ENCODE measurements at places on chromosomes 11 and 22. TPM values are rescaled to one million over a fixed set of nuclear protein-coding genes. Genes with fewer than 3 reads are reported as not detected.

The TMEM121B gene
- 1.7 TPM for total RNA-seq

The FJX1 gene
- 1.2 TPM for total RNA-seq

DNA sequence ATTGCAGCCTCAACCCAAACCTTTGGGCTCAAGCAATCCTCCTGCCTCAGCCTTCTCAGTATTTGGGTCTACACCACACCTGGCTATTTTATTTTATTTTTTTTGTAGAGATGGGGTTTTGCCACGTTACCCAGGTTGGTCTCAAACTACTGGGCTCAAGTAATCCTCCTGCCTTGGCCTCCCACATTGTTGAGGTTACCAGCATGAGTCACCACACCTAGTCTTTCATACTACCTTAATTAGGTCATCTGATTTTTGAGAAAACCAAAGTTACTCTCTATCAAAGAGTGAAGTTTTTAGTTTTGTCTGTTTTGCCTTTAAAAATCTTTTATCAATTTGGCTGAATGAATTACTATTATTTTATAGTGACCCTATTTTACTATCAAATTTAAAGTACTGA is 335.6 kb upstream of the LRRC4C start:
- no peak for DNase-seq

- no peak for DNase-seq
These were observed 174.1 kb downstream of the CSNK2A3 start for GRCh38 chr11:11178671-11179638.

GRCh38 chr11:45945397-45945999 is 23.0 kb downstream of the LARGE2 start:
- DNase-seq: no peak

DNA sequence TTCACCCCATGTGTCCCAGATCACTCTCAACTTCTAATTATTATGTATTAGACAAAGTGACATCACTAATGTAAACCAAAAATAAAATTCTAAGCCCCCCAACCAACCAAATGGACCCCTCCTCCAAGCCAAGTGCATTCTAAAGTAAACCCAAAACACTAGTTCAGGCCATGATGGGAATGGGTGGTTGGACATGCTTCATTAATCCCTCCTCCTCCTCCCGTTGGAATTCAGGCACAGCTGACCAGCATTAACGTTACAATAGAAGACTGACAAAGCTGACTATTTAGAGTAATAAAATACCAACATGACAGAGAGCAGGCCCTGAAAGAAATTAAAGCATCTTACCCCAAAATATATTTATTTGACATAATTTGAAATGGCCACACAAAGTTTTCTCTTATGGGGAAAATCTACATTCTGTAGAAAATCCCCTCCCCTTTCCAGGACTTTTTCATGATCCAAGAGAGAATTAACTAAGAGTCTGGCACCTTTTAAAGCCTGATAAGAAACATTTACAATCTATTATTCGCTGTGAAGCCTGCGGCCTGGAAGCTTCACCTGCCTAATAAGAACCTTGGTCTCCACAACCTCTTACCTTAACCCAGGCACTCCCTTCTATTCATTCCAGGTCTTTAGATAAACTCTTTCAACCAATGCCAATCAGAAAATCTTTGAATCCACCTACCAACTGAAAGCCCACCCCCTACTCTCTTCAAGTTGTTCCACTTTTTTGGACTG is 948.5 kb upstream of the CCDC90B start:
- DNase-seq: no peak

DNA sequence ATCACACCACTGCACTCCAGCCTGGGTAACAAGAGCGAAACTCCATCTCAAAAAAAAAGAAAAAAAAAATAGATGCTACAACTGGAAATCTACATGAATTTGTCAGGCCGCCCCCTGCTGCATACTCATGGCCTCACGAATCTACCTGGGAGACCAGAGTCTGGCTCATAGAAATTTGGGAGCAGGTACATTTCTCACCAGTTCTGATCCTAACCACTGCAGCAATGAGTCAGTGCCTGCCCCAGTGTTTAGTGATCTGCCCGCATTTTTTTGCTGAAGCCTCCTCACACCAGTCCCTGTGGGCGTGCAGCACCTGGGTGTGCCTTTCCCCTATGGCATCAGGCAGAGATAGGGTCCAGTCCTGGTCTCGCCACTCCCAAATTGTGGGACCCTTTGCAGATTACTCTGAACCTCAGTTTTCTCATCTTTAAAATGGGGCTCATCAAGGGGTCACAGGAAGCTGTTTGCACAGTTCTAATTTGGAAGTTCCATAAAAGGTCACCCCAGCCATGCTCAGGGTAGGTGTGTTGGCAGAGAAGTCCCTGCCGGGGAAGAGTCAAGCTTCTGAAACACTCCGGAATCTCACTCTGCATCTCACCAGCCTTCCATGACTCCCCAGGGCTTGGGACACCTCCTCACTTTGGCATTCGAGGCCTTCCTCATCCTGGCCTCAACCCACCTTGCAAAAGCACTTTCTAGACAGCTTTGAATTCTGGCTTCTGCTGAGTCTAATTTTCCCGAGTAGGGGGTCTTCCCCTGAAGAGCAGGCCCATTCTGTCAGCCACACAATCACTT is 39.3 kb upstream of the LINC01488 start:
- peak; percentile 12 for DNase-seq

DNA sequence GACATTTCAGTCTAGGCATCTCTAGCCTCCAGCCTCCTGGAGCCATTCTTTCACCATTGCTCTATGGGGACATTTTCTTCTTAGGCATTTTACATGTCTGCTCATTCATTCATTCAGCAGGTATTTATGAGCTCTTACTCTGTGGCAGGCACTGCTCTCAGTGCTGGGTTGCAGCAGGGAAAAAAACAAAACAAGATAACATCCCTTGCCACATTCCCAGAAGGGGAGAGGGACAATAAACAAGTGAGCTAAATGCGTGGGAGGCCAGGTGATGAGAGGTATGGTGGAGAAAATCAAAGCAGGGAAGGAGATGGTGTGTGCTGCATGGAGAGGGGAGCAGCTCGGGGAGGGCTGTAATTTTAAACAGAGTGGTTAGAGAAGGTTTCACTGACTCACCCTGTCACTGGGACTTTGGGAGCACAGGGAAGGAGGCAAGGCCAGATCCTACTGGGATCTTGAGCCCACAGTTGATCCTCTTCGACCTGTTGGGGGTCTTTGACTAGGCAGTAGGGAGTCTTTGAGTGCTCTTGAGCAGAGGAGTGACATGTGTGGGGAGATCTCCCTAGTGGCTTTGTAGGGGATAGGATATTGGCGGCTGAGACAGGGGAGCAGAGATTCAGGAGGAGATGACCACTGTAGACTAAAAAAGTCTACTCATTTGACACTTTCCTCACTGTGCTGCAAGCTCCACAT is 17.0 kb downstream of the MICAL2 start:
- no peak for DNase-seq

DNA sequence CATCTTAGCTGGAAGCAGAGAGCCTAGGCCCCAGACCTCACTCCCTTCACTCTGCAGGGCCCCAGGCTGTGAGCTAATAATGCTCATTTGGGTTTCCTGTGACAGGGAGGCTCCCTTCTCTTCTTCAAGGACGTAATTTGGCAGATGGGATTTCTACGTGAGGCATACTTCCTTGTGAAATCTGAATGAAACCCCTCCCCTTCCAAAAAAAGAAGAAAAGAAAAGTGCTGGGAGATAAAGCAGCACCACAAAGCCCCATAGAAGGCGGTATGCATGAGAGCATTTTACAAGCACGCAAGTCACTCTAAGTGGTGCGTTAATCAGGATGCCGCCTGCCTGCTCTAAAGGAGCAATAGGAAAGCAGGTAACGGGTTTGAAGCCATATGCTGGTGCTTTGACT is 5.7 kb downstream of the P2RX3 start:
- no peak for DNase-seq

The NXPE4 gene
- not detected for total RNA-seq

GRCh38 chr11:76653674-76654284 is 16.8 kb downstream of the LRRC32 start:
- DNase-seq: peak; percentile 71

DNA sequence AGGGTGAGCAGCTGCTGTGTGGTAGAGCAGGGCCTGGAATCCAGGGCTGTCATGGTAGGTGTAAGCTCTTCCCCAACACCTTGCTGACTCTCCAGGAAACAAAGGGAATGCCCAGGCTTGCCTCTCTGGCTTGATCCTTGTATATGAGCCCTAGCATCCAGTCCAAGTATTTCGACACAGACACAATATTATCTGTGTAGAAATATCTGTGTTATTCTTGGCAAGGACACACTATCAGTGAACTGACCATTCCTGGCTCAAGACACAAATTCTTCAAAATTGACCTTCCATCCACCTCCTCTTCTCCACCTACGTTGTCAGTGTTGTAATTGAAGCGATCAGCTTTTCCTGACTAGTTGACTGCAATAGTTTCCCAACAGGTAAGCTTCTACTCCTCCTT is 312.0 kb upstream of the NARS2 start:
- DNase-seq: no peak

DNA sequence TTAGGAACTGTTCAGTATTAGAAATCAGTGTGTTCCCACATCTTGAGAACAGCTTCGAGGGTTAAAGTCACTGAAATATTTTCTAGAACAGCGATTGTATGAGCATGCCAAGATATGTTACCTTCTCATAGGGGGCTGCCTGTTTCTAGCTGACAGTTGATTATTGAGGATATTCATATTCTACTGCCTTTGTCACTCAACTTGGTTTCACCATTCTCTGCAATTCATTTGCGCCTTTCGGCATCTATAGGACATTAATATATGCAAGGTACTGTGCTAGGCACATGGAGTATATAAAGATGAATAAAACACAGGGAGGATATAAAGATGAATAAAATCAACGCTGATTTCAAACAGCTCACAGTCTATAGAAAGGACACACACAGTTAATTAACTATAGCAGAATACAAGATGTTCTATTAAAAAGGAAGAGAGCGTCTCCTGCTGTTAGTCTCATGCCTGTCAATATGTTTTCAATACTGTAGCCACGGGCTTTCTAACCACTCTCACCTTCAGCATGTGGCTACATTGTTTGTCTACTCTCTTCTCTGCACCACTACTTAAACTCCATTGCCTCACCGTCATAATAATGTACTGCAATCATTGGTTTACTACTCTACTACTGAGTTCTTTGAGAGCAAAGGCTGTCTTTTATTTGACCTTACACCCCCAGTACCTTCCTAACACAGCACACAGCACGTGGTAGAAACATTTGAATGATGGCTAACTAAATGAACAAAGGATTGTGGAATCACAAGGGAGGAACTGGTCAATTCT is 81.9 kb downstream of the RAB30 start:
- no peak for DNase-seq

The ISX gene
- total RNA-seq: not detected

DNA sequence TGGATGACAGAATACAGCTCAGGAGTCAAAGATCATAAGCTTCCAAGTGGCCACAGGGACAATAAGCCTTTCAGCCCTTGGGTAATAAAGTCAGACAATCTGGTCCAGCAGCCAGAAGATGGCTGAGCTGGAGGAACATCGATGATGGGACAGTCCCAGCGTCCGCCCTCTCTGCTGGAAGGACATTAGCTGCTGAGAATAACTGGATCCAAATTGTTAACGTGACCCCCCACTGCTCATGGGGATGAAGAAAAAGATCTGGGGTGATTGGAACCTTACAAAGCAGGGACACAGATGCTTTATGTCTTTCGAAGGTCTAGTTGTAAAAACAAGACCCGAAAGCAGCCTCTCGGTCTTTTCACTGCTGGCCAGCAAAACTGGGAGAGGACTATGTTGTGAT is 71.0 kb downstream of the IGLL5 start:
- no peak for DNase-seq

GRCh38 chr11:67489885-67490726 is 7.3 kb downstream of the AIP start:
- no peak for DNase-seq

The DTX4 gene
- total RNA-seq: 1.5 TPM

The CCDC188 gene
- not detected for total RNA-seq

DNA sequence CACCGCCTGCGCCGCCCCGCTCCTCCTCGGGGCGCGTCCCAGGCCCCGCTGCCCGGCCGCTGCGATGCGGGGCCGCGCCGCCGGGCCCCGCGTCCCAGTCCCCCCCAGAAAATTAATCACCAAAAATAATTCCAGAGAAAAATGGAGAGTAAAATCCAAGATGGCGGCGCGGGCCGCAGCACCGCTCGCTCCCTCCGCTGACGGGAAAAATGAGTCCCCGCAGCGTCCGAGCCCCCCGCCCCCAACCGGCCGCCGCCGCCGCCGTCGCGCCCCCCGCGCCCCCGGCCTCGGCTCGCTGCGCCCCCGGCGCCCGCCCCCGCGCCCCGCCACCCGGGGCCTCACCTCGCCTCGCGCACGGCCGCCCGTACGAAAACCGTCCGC is at the start of gene KMT5B:
TSS of gene KMT5B (minus strand) at position 162 of the 381 bp plus-strand sequence. CDS start 23,220 bp downstream, outside the sequence.
- DNase-seq: peak; percentile 80

DNA sequence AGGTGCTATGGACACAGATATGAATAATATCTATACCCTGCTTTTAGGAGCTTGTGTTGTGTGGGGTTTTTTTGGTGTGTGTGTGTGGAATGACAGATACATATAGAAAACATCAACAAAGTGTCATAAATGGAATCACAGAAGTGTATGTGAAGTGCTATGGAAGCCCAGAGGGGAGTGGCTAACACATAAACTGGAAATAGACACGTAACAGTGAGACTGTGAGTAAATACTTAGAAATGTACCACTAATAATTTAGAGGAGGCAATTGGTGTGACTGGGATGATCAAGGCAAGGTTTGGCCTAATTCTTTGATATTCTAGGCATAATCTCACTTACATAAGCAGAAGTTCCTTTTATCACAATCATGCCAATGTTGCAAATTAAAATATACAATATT is 169.3 kb upstream of the TENM4 start:
- DNase-seq: no peak

The GGT5 gene
- 15.5 TPM for total RNA-seq

The PKP3 gene
- 1.4 TPM for total RNA-seq

GRCh38 chr11:8336356-8337129 is 72.9 kb upstream of the LMO1 start:
- DNase-seq: no peak

The MRPL23 gene
- total RNA-seq: 96.9 TPM

GRCh38 chr11:47981667-47982404 is 1.5 kb downstream of the PTPRJ start:
- DNase-seq: peak; percentile 76

DNA sequence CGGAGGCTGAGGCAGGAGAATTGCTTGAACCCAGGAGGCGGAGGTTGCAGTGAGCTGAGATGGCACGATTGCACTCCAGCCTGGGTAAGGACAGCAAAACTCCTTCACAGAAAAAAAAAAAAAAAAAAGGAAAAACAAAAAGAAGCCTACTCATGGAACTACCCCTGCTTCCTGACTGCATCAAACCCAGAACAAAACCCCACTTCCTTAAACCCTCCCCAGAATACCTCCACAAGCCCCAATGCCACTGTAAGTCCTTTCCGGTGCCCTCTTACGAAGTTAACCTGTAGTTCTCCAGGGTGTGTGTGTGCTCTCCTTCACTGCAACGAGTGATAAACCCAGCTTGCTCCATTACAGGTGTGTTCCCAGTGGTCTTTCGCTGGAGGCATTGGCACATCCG is 8.6 kb upstream of the TOLLIP start:
- DNase-seq: no peak

GRCh38 chr11:124756753-124757227 is 4.7 kb upstream of the VSIG2 start:
- DNase-seq: no peak

DNA sequence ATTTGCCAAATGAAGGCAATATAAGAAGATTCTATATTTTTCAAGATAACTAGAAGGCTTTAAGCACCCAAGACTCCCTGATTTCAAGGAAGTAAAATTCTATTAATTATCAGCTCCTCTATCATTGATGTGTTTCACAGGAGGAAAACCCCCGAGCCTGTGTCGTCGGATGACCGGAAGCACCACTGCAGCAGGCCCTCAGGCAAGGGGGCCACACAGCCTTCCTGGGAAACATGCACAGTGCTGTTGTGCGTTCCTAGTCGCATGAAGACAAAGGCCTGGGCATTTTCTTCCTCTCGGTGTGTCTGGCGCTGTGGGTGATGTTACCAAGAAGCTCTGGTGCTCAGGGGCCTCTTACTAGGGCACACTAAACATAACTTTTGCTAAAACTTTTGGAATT is 16.4 kb downstream of the CLTCL1 start:
- DNase-seq: no peak
